Osteoblast (primary cell): ENCODE measurements at places on chromosomes 7 and 10. TPM values are rescaled to one million over a fixed set of nuclear protein-coding genes. Genes with fewer than 3 reads are reported as not detected.

The PWWP2B gene
- total RNA-seq: 15.3 and 18.5 TPM in 2 replicates

The MPLKIP gene
- total RNA-seq: 8.0 and 9.1 TPM in 2 replicates

The CPEB3 gene
- total RNA-seq: 1.1 and 1.2 TPM in 2 replicates

The RARRES2 gene
- 18.3 and 26.1 TPM in 2 replicates for total RNA-seq

The VGF gene
- 0.36 TPM in 1 of 2 replicates, not detected in the other for total RNA-seq

The CFTR gene
- not detected in 2 replicates for total RNA-seq

The GARIN1A gene
- 1.4 and 2.1 TPM in 2 replicates for total RNA-seq

The SPDYE2B gene
- total RNA-seq: not detected in 2 replicates

The PDSS1 gene
- total RNA-seq: 1.8 and 2.7 TPM in 2 replicates

DNA sequence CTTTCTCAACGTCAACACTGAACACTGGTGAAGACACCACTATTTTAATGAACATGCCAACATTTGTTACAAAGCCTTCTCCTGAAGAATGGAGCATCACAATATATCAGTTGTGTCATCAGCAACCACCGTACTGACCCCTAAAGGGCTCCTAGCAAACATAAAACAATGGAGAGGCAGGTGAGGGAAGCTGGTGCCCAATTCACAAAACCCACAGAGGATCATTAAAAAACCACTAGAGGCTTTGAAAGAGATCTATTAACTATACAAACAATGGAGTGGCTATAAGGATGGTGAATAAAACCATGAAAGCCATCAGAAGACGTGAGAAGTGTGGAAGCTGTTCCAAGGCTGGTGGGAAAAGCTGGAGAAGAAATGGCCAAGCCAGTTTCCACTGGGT lies 150.8 kb downstream of the FAM107B start:
- H3K4me1 ChIP-seq: no peaks in the 10 kb centered on the region
- no peaks in the 10 kb centered on the region for H3K36me3 ChIP-seq
- no peak for DNase-seq
- no peak overlapping the region for H3K27ac ChIP-seq
- H3K4me3 ChIP-seq: no peak overlapping the region

GRCh38 chr10:8404721-8405120 lies 350.2 kb downstream of the GATA3 start:
- no peaks in the 10 kb centered on the region for H3K4me1 ChIP-seq
- no peak overlapping the region for H3K27ac ChIP-seq
- DNase-seq: no peak
- no peaks in the 10 kb centered on the region for H3K36me3 ChIP-seq
- no peak overlapping the region for H3K4me3 ChIP-seq
- H3K27me3 ChIP-seq: no peaks in the 10 kb centered on the region

DNA sequence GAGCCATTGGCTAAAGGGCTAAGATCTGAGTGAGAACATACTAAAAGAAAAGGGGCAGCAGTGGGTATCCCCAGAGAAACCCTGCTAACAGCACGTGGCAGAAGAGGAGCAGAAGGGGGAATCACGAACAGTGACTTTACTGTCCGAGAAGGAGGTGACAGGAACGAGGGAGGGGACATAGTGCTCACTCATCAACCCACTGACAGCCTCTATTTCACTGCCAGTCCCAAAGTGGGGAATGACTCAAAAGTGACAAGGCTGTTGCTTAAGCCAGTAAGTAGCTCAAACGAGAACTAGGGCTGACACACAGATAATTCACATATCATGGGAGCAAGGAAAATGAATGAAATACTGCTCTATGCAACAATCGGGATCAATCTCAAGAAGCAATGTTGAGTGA lies 92.7 kb downstream of the RSU1 start:
- H3K27me3 ChIP-seq: no peaks in the 10 kb centered on the region
- peaks cover 6% of the 10 kb centered on the region for H3K36me3 ChIP-seq
- DNase-seq: no peak
- H3K4me1 ChIP-seq: no peaks in the 10 kb centered on the region
- no peak overlapping the region for H3K4me3 ChIP-seq

DNA sequence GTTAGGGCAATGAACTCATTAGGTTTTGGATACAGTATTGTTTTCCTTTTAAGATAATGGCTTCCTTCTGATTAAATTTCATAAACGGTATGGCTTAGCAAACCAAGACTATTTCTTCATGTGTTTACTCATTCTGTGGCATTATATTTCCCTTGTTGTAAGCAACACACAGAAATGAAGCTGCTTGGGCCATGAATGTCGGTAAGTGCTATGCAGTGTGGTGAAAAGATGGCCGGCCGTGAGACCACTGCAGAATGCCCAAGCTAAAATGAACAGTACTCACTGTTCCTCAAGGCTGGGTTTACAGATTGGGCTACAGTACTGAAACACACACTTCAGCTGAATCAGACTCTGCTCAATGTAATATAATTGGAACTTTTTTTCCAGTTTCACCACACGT lies 8.1 kb downstream of the APBB1IP start:
- DNase-seq: no peak
- no peaks in the 10 kb centered on the region for H3K36me3 ChIP-seq
- no peaks in the 10 kb centered on the region for H3K27me3 ChIP-seq
- H3K27ac ChIP-seq: no peak overlapping the region
- H3K4me3 ChIP-seq: no peak overlapping the region

DNA sequence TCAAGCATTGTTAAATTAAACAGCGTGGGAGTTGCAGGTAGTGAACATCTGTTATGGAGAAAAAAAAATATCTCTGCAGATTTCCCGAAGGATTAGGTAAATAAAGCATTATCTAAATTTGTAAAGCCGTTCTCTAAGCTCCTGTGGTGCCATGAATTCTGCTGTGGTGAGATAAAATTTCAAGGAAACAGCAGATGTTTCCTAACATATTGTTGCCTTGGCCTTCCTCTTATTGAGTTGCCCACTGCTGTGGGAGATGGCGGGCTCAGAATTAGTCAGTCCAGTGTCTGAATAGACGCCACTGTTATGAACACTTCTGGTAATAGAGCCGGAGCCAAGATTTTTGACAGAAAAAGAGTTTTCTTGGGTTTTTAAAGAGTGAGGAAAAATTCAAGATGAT lies 82.6 kb upstream of the ELMO1 start:
- no peaks in the 10 kb centered on the region for H3K4me1 ChIP-seq
- no peak for DNase-seq
- no peaks in the 10 kb centered on the region for H3K27me3 ChIP-seq
- H3K27ac ChIP-seq: no peak overlapping the region

DNA sequence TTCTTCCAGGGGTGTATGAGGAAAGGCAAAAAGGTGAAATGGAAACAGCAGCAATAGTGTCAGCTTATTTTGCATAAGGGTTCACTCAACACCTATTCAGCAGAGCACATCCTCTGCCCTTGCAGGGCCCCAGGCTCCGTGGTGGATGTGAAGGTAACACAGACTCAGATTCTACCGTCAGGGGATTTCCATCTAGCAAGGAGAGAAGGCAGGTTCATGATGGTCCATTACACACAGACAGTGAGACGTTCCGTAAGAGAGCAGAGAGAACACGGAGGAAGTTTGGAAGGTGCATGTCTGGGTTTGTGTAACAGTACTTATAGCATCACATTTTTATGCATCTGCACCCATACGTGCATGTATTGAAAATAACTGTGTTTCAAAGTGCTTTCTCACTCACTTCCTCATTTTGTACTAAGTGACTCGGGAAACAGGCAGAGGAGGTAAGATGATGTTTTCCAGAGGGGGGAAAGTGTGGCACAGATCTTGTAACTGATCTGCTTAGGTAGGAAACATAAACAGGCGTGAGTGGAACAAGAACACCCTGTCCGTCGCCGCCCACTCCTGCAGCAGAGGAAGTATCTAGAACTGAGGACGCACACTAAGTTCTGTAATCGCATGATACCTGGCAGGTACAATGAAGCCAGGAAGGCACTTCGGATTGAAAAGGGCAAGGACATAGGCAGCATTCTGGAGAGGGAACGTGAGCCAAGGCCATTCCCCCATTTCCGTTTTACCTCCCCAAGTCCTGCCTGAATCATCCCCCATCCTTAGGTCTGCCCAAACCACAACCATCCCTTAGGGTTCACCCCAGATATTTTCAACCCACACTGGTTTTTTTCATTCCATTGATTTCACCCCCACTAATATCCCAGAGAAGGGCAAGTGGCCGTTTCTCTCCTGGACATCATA lies 1.0 kb upstream of the ENO4 start:
- peaks cover 10% of the 10 kb centered on the region for H3K4me1 ChIP-seq
- no peak for DNase-seq
- H3K27ac ChIP-seq: no peak overlapping the region
- peak overlapping the region; percentile 79 for H3K4me3 ChIP-seq
- no peaks in the 10 kb centered on the region for H3K36me3 ChIP-seq

DNA sequence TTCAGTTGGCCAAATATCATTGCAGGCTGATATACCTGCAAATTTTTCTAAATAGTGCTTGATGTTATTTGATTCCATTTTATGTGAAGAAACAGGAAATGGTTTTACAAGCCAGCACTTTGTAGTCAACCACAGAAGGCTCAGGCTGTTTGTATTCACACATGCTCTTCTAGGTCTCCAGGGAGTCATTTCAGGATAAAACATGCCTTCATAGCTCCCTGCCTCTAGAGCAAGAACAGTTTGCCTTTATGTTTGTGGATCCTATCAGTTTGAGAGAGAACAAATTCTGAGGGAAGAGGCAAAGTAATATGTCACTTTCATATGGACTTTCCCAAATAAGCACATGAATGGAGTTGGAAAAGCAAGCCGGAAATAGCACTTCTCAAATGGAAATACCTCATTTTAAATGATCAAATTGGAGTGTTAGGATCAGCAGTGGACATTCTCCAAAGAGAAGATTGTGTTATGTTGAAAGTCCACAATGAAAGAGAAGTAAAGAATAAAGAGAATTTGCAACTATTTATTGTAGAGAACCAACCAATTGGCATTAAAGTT lies 277.6 kb downstream of the KCND2 start:
- H3K27ac ChIP-seq: no peak overlapping the region
- no peaks in the 10 kb centered on the region for H3K27me3 ChIP-seq
- H3K4me3 ChIP-seq: no peak overlapping the region

DNA sequence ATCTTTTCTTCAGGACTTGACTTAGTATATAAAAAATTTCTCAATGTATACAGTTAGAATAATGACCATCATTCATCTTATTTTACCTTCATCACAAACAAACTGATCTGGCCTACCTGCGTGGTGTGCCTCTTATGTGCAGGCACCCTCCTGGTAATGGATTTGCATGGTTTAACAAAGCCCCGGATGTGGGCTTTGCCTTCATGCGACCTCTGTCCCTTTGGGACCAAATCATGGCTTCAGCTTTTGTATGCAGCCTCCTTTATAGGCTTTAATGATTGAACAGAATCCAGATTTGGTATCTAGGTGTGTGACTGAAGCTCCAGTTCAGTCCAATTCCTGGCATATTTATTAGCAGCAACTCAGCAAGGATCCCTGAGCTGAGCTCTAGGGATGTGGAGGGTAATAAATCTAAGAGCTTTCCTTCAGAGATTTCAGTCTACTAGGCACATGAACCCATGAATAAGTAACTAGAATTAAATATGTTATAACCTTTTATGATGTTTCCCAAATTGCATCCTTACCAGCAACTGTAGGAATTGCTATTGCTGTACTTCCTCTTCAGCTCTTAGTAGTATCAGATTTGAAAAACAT lies 256.9 kb downstream of the ABCA13 start:
- H3K36me3 ChIP-seq: no peaks in the 10 kb centered on the region
- peaks cover 13% of the 10 kb centered on the region for H3K4me1 ChIP-seq
- no peak overlapping the region for H3K4me3 ChIP-seq

- H3K4me1 ChIP-seq: peaks cover 3% of the 10 kb centered on the region
- no peak overlapping the region for H3K4me3 ChIP-seq
- H3K27me3 ChIP-seq: peaks cover 32% of the 10 kb centered on the region
- H3K27ac ChIP-seq: no peak overlapping the region
- H3K36me3 ChIP-seq: no peaks in the 10 kb centered on the region
- DNase-seq: peak; percentile 79
Observed at GRCh38 chr7:108452707-108453106, 3.5 kb downstream of the NRCAM start.

DNA sequence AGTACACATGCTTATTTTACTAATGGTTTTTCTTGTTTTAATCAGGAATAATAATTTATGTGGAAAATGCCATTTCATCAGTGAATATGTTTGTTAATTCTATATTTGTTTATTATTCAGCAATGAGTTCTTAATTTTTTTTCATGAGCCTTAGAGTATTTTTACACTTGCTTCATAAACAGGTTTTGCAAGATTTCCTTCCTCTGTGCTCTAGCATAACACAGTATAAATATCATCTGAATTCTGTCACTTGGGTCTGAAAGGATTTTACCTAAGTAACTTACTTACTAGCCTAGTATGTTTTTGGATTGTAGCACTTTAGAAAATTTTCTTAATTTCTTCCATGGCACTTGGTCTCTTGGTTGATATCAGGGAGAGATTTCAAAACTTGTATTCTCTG lies 45.8 kb downstream of the GLCCI1 start:
- H3K27me3 ChIP-seq: no peaks in the 10 kb centered on the region
- no peaks in the 10 kb centered on the region for H3K36me3 ChIP-seq
- no peak overlapping the region for H3K27ac ChIP-seq
- no peaks in the 10 kb centered on the region for H3K4me1 ChIP-seq
- no peak for DNase-seq
- no peak overlapping the region for H3K4me3 ChIP-seq

GRCh38 chr7:888081-889024 lies 12.0 kb downstream of the GET4 start:
- no peaks in the 10 kb centered on the region for H3K4me1 ChIP-seq
- H3K4me3 ChIP-seq: no peak overlapping the region

DNA sequence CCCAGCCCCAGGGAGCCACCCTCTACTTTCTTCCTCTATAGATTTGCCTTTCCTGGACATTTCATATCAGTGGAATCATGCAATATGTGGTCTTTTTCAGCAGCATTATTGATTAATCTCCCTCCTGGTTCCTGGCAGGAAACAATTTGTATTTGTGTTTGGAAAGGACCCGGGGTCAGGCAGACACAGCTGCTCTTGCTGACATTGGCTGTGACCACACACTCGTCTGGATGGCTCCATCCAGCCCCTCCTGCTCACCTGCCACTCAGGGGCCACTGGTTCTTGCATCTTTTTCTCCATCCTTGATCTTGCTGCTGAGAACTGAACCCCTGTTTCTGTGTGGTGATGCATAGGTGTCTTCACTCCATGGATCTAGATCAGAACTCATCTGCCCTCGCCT lies 176.6 kb upstream of the MKI67 start:
- H3K4me1 ChIP-seq: no peaks in the 10 kb centered on the region
- no peak overlapping the region for H3K4me3 ChIP-seq
- no peaks in the 10 kb centered on the region for H3K36me3 ChIP-seq
- no peak for DNase-seq
- no peaks in the 10 kb centered on the region for H3K27me3 ChIP-seq

DNA sequence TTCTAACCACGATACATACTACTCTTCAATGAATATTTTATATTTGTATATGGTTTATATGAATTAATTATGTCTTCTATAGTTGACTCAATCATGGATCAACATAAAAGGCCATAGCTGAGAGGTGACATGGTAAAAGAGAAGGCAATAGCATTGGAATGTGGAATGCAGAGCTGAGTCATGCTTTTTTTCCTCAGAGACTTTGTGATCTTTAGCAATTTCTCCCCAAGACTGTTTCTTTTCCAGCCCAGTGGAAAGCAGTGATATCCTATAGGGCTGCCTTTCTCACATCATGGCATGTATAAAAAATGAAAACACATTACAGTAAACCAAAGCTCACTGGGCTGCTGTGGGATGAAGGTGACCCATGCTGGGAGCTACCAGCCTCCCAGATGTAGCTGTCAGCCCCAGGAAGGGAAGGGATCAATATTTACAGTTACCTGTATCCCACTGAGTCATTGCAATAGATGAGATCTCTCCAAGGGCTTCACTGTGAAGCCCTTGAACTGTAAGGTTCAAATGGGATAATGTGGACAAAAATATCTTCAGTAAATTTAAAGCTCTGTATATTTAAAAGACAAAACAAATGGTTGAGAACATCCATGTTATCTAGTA lies 30.2 kb downstream of the SLC39A12 start:
- H3K4me1 ChIP-seq: peaks cover 42% of the 10 kb centered on the region
- H3K36me3 ChIP-seq: no peaks in the 10 kb centered on the region
- H3K4me3 ChIP-seq: no peak overlapping the region
- no peak for DNase-seq
- H3K27me3 ChIP-seq: no peaks in the 10 kb centered on the region
